Tibial artery (tissue), 4 donors: ENCODE measurements at places on chromosomes 12 and 14.

- DNase-seq: no peak
These were observed 18.5 kb downstream of the GAS2L3 start for GRCh38 chr12:100591979-100592378.

GRCh38 chr12:57781244-57781643, 1.3 kb upstream of the TSFM start:
- no peak for DNase-seq

DNA sequence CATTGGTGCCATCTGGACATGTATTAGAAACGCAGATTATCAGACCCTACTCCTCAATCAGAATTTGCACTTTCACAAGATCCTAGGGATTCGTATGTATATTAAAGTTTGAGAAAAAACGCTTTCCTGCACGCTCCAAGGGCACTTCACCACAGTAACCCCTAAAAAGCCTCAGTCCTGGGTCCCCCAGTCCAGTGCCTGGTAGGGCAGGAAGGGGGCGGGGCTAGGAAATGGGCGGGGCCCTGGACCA, 369 bp downstream of the DEPDC4 start:
- DNase-seq: no peak

GRCh38 chr12:80627782-80628181, 79.7 kb upstream of the MYF6 start:
- DNase-seq: no peak

DNA sequence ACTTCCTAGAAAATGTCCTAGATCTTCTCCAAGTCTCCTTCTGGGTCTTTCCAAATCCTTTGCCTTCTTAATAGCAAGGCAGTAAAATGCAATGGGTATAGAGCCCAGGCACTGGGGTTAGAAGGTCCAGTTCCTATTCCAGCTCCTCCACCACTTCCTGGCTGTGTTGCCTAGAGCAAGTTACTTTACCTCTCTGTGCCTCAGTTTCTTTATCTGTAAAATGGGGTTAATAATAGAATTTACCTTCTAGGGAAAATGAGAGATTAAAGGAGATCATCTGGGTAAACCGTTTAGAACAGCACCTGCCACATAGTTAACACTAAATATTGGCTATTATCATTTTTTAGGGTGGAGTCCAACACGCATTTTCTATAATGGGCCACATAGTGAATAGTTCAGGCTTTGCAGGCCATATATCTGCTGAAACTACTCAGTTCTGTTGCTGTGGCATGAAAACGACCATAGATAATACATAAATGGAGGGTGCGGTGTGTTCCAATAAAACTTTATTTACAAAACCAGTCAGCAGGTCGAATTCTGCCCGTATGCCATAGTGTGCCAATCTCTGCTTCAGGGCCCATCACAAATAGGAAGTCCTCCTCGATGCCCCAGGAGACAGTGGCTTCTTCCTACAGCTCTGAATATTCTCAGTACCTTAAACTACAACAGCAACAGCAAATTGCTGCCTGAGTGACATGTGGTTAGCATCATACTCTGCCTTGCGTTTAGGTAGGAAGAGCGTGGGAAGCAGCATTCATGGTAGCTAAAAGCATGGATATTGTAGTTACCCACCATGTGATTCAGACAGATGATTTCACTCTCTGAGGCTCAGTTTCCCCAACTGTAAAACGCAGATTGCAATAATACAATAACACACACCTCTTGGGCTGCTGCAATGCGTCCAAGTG, 60.9 kb downstream of the SVOP start:
- DNase-seq: no peak

DNA sequence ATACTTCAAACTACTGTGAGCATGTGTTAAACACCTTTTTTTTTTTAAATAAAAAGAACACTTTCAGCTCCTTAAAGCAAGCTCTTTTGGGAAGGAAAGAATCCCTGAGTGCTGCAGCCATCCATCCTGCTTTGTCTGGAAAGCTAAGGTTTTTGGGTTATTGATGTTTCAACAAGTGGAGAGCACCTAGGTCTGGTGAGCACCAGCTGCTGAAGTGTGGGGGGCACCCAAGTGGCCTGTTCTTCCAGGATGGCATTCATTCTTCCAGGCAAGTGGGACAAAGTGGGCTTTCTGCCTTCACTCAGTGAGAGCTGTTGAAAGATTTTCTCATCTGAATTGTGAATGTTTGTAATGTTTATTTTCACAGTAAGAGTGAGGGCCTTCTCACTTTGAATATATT, 49.9 kb downstream of the BORCS5 start:
- DNase-seq: no peak

- DNase-seq: no peak
These were observed 10.8 kb upstream of the GPRC5A start for GRCh38 chr12:12880537-12880936.

DNA sequence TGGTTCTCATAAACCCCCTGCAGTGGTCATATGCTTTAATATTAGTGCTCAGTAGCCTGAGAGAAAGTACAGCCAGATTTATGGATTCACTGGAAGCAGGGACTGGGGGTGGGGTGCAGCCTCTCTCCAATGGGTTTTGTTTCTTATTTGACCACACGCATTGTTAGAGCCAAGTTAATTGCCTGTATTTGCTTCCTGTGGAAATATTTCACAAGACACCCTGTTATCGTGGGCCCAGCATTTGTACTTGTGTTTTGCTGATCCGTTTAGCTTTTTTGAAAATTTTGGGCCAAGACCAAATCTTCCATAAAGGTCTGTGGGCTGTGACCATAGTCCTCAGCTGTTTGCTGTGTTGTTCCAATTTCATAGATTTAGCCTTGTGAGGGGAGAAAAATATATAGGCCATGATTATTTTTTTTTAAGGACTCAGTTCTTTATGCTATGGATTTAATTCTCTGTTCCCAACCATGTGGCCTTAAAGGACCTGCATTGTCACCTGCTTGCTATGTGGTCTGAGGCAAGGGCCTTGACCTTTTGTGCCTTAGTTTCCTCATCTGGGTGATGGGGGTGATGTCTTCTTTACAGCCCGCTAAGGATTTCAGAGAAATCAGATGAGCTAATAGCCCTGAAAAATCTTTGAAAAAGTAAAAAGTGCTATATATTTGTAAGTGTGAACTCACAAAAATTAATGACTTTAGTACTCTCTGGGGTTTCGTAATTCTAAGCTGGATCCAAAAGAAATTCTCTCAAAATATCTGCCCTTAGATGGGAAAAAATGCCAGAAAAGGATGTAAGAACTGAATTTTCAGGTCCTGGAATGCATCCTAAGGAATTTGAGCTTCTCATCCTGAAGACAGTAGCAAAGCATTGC, 370.2 kb downstream of the DPF3 start:
- no peak for DNase-seq

DNA sequence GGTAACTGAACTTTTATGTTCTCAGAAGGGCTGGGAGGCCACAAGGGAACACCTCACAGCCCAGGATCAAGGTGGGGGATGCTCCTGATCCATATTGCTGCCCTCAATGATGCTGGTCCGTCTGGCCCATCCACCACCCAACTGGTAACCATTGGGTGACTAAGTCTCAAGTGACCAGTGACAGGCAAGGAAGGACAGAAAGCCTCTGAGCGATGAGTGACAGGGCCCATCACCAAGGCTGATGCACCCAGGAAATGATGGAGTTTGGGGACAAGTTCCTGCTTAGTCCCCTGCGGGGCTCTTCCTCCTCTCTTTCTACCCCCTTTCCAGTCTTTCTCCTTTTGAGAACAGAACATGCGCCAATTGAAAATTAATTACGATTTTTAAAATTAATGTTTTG, 2.6 kb upstream of the MMP19 start:
- no peak for DNase-seq

DNA sequence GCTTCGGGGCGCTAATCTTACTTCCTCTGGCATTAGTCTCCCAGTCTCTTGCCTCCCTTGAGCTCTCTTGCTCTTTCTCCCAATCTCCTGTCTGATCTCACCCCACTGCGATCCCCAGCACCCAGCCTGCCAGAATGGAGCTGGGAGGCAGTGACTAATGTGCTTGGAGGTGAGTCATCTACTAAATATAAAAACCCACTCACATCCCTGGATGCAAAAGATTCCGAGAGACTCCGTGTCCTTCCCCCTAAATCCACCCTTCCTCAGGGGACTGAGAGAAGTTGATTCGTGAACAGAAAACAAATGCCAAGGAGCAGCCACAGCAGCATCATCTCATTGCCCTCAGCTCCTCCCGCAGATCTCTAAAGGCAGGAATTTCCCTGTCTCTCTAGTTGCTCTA, 45.7 kb upstream of the KCNA5 start:
- DNase-seq: peak; percentile 84

DNA sequence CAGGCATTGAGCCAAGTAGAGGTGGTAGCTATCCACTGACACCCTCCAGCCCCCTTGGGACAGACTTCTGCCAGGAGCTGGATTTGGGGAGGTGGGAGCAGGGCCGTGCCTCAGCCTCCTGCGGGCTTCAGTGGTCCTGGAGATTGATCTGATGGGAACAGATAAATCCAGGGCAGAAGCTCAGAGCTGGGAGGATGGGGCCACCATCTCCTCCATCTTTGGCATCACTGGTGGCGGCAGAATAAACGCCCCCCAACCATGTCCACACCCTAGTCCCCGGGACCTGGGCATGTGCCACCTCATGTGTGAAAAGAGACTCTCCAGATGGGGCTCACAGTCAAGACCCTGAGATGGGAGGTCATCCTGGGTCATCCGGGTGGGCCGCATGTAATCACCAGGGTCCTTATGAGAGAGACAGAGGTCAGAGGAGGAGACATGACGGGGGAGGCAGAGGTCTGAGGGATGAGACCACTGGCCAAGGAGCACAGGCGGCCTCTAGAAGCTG, 209.6 kb upstream of the RTL1 start:
- peak; percentile 14 for DNase-seq

- DNase-seq: no peak
These were observed 91.7 kb upstream of the DIO3 start for GRCh38 chr14:101469382-101470247.

GRCh38 chr12:57143454-57143853, 4.0 kb downstream of the LRP1-AS start:
- DNase-seq: no peak

GRCh38 chr12:122199484-122200355, 3.8 kb upstream of the B3GNT4 start:
- DNase-seq: no peak

DNA sequence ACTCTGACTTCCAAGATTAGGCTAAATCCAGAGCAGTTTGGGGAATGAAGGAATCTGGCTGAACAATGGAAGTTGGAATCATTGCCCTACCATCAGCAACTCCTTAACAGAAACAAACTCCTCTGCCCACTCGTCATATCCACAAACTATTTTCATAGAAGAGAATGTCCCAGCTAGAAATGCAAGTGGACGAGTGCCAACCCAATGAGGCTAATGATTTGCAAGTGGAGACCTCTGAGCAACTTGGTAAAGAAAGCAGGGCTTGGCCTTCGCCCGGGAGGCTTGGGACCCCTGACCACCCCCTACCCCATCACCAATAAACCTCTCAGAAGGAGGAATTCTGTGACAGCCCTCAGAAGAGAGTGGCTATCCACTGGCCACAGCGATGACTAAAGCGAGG, 40.0 kb upstream of the DDX11 start:
- no peak for DNase-seq

GRCh38 chr12:77947746-77948145, 117.1 kb downstream of the NAV3 start:
- no peak for DNase-seq

DNA sequence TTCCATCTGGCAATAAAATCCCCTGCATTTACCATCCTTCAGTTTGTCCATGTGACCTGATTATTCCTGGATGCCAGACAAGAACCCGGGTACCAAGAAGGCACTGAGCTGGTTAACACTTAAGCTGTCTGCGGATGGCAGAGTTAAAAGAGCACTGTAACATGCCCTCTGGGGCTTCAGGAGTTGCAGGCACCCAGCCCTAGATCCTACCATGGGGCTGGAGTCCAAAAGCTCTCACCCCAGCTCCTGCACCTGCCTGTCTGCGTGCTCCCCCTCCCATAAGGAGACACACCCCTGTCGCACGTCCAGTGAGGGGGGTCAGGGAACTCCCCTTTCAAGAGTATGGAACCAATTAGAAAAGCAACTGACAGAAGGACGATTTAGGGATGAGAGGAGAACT, 14.6 kb upstream of the FBXO34 start:
- no peak for DNase-seq

- DNase-seq: no peak
These were observed 6.6 kb upstream of the ITGA5 start for GRCh38 chr12:54425702-54426101.

DNA sequence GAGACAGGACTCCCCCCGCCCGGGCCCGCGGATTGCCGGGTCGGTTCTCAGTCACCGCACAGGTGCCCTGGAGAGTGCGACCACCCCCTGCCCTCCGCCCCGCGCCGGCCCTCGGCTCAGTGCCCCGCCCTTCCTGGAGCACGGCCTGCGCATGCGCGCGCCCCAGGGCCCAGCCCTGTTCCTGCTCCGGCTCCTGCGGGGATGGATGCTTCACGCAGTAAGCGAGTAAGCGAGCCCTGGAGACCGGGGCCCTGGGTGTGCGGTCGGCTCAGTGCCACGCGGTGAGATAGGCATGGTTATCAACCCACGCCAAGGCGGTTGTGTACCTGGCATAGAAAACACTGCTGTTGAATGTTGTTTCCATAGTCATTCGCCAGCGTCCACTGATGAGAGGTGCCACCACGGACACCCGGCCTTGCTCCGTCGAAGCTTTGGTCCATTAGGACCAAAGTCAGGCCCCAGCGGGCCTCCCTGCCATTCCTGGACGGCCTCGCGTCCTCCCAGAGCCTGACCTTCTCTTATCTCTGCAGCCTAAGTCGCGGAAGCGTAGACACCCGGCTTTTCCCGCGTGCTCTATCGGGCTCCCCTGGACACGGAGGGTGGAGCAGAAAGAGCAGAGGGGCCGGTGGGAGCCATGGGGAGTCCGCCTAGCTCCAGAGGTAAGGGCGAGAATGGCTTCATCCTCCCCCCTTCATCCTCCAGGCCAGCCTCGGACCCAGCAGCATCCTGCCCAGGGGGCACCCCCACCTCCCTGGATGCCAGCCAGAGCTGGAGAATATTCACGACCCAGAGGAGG, 90.6 kb downstream of the PAPOLA start:
- DNase-seq: no peak

DNA sequence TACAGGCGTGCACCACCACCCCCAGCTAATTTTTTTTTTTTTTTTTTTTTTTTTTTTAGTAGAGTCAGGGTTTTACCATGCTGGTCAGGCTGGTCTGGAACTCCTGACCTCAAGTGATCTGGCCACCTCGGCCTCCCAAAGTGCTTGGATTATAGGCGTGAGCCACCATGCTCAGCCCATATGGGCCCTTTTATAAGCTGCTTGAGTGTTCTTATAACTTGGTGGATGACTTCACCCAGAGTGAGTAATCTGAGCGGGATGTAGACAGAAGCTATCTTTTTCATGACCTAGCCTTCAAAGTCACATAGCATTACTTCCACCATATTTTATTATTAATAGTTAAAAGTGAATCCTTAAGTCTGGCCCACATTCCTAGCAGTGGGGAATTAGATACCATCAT, 16.4 kb downstream of the BBOF1 start:
- no peak for DNase-seq

GRCh38 chr12:25723921-25724491, 170.9 kb upstream of the LMNTD1 start:
- no peak for DNase-seq

GRCh38 chr14:89702073-89702875, 252.3 kb downstream of the EFCAB11 start:
- DNase-seq: peak; percentile 25

GRCh38 chr12:5391653-5392052, 40.3 kb upstream of the NTF3 start:
- DNase-seq: no peak
